A673 (cell line): ENCODE measurements at places on chromosomes 3 and 15.

DNA sequence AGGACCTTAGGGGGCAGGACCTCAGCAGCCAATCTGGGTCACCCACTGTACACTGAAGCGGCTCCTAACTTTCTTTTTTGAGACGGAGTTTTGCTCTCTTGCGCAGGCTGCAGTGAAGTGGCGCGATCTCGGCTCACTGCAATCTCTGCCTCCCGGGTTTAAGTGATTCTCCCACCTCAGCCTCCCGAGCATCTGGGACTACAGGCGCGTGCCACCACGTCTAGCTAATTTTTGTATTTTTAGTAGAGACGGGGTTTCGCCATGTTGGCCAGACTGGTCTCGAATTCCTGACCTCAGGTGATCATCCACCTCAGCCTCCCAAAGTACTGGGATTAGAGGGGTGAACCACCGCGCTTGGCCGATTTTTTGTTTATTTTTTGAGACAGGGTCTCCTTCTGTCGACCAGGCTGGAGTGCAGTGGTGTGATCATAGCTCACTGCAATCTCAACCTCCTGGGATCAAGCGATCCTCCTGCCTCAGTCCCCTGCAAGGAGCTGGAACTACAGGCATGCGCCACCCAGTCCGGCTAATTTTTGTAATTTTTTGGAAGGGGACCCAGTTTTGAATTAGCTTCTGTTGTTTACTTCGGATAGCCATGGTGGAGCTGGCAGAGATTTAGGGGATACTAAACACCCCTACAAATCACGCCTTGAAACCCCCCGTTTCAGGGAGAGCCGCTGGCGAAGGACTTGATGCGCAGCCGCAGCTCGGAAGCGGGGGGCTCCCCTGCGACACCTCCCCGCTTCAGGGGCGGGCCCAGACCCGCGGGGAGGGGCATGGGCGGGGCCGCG is 1.5 kb upstream of the CLK3 start:
- DNase-seq: no peak

DNA sequence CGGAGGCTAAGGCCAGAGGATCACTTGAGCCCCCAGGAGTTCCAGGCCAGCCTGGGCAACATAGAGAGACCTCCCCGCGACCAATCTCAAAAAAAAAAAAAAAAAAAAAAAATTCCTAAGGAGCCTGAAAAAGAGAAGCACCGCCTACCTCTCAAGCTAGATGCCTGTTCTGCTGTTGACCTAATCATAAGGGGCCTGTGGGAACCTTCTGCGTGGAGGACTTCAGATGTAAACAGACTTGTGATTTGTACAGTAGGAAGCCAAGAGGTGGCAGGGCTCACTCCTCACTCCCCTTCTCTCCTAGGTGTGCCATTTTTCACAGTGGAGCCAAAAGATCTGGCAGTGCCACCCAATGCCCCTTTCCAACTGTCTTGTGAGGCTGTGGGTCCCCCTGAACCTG is 3.2 kb downstream of the TYRO3 start:
- DNase-seq: no peak

DNA sequence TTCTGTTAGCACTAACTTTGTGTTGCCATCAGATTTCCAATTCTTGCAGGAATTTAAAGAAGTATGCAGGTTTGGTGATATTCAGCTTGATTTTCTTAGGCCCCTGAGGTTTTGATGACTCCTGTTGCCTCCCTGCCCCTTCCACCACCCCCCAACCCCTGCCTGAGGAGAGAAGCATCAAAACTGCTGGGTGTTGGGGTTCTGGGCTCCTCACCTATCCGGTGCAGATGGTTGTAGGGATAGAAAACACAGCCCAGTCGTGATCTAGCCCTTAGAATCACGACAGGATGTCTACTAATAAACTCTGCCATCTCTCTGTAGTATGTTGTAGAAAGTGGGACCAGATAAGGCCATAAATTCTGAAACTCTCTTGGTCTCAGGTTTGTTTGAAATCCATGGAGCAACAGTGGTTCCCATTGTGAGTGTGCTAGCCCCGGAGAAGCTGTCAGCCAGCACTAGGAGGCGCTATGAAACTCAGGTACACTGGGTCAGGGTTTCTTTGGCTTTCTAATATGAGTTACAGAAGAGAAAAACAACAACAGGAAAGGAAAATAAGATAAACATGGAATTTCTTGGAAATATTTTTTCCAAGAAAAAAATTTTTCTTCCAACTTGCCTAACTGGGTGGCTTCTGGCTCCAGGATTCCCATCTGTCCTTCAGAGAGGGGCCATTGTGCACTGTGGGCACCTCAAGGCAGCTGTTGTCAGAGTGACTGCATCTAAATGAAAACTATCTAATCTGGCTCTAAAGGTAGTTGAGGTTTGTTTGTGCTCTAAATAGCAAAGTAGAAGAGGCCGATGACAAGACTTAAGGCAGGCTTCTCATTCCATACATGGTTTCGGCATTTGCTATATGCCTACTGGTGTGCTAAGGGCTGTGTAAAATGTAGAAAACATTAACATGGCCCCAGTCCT is 8.7 kb downstream of the SRP14 start:
- DNase-seq: peak; percentile 47

DNA sequence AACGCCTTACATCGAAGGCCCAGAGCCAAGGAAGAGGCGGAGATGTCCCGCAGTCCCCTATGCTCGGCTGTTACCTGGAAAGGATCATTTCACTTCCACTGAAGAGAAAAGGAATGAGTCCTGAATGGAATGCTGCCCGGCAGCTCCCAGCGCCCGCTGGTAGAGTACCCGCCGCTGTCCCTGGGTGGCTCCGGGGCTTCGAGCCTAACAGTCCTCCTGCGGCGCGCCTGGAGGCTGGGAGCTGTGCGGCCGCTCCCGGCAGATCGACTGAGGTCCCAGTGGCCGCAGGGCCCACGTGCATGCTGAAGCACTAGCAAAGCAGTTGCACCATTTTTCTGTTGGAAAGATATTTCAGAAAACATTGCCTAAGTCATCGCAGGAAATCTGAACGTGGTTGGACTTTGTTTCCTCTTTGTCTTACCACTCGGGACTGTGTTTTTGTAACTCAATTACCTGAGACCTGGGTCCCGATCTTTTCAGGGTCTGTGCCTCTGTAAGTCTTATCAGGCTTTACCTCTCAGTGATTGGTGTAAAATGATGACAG is 984 bp downstream of the RNU6-1 start:
- DNase-seq: peak; percentile 66

DNA sequence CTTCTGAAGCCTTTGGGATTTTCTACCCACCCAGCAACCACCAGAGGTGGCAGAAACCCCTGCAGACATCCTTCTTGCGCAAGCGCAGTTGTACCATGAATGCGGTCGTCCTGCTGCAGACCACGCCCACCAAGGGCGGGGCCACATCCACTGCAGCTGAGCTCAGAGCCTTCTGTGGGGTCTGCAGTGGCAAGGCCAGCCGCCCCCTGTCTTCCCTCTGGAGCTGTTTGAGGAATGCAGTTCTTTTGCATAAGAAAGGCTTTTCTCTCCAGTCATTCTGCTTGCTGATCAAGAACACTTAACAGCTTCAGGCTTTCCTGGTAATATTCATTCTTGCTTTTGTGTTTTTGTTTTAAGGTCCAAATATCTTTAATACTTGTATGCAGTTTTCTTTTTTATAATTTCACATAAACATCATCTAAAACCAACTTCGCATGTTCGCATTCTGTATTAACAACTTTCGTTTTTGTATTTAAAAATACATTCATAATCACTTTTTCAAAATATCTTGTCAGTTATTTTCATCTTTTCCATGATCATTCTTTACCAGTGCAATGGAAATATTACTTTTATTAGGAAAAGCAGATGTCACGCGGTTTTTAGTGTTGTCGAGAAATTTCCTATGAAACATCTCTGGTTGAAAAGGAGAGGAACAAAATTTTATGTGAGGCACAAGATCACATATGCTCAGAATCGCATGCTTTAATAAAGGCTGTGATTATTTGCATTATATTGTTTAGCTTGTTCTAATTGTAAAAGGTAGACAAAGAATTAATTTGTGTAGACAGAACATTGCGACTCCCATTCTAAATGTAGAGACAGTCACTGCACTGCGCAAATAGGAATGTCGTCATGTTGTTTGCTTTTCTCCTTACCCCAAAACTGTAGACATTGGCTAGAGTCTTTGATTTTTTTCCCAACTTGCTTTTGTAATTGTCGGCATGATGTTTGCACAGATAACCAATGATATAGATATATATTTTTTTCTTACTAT is 98.1 kb upstream of the SNRPN start:
- no peak for DNase-seq

DNA sequence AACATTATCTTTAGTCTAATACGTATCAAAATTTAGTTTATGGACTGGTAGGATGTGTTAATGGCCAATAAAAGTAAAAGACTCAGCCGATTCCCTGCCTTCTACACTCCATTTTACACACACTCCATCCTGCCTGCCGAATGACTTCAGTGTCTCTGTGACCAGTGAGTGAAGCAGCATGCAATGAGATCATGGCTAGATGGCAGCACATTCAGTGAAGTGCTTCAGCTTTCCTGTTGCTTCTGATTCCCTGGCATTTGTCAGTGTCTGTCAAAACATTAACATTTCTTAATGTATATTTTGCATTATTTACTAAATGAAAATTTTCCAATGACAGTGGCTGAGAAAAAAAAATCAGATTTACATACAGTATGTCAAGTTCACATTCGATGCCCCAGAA is 412.0 kb downstream of the FHIT start:
- DNase-seq: no peak

GRCh38 chr3:186259612-186260383 is 102.2 kb downstream of the DGKG start:
- DNase-seq: peak; percentile 68
